ENCODE measurements at places on chromosomes 7 and 10.

DNA sequence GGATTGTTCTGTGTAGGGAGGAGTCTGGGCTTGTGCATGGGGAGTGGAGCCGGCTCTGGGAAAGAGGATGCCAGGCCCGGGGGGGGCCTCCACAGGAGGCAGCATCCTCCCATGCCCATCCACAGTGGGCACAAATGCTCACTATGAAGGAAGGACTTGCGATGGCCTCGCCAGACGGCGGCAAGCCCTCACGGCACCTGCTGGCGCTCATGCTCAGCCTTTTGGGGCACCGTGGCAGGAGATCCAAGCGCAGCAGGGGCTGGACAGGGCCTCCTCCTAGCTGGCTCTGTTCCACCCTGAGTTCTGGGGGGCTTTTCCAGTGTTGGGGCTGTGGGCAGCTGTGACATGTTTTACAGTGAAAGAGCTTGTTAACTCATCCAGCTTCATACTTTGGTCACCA lies 15.2 kb downstream of the MDH2 start:
- DNase-seq: no peak

GRCh38 chr7:27157702-27158431 lies 1.4 kb upstream of the HOXA7 start:
- DNase-seq: no peak

DNA sequence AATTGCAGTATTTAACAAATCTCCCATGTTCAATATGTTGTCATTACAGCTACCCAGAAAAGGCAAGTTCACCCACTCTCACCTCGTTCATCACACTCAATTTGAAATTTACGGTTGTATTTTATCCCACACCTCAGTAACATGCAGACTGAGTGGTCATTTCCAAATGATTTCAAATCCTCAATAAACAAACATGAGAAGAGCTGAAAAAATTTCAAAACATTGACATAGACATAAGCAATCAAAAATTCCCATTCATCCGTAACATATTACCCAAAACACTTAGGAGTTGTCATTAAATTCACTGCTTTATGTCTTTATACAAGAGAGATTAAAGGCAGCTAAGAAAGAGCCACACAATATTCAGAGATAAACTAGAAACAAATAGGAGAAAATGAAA lies 61.7 kb upstream of the NEBL start:
- DNase-seq: no peak

GRCh38 chr7:50281680-50282445 lies 22.7 kb upstream of the IKZF1 start:
- DNase-seq: no peak

DNA sequence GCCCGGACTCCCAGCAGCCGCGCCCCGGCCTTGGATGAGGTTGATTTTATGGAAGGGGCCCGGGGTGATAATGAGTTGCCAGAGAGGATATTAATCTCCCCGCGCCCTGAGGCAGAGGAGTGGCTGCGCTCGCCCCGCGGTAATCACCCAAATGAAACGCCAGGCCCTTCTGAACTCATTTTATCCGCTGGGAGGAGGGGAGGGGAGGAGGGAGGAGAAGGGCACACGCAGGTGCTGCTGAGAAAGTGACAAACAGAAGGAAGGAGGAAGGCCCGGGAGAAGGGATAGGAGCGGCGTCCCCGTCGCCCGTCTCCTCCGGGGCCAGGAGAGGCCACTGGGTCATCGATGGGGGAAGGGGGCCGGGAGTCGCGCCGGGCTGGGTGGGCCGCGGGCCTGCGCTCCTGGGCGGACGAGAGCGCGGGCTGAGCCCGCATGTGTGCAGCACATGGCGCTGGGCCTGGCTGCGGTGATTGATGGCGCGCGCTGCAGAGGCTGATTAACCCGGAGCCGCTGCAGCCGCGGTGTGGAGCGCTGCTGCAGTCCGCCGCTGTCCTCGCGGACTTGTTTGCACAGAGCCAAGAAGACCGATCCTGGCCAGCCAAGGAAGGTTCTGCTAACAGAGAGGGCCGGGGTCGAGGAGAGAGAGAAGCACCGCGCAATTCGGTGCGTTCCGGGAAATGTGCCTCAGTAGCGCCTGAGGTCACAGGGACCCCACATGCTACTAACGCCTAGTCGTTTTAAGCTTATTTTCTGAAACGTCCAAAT lies 6.5 kb downstream of the MNX1 start:
- DNase-seq: no peak

- DNase-seq: no peak
These were observed 226.2 kb downstream of the POLR1F start for GRCh38 chr7:19482628-19483027.

- no peak for DNase-seq
These were observed 17.0 kb downstream of the CACUL1 start for GRCh38 chr10:118737603-118738302.

DNA sequence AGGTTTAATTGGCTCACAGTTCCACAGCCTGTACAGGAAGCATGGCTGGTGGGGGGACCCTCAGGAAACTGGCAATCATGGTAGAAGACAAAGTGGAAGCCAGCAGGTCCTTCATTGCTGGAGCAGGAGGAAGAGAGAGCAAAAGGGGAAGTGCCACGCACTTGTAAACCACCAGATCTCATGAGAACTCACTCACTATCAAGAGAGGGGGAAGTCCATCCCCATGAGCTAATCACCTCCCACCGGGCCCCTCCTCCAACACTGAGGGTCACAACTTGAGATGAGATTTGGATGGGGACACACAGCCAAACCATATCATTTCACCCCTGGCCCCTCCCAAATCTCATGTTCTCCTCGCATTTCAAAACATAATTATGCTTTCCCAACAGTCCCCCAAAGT lies 171.9 kb upstream of the CACNA2D1 start:
- DNase-seq: no peak

GRCh38 chr10:87054373-87055295 lies 34.5 kb downstream of the FAM25A start:
- no peak for DNase-seq

- no peak for DNase-seq
These were observed 79.2 kb downstream of the ZMIZ1 start for GRCh38 chr10:79147796-79148451.

Measured in GM12892 (cell line).